ENCODE measurements at places on chromosomes 1 and 21.

- no peak for DNase-seq
These were observed 66.7 kb downstream of the AK5 start for GRCh38 chr1:77348549-77348948.

GRCh38 chr1:17120962-17121837, 1.9 kb upstream of the PADI2 start:
- DNase-seq, result no peak

- DNase-seq, result no peak
These were observed 23.5 kb downstream of the ANGPTL1 start for GRCh38 chr1:178847396-178847849.

DNA sequence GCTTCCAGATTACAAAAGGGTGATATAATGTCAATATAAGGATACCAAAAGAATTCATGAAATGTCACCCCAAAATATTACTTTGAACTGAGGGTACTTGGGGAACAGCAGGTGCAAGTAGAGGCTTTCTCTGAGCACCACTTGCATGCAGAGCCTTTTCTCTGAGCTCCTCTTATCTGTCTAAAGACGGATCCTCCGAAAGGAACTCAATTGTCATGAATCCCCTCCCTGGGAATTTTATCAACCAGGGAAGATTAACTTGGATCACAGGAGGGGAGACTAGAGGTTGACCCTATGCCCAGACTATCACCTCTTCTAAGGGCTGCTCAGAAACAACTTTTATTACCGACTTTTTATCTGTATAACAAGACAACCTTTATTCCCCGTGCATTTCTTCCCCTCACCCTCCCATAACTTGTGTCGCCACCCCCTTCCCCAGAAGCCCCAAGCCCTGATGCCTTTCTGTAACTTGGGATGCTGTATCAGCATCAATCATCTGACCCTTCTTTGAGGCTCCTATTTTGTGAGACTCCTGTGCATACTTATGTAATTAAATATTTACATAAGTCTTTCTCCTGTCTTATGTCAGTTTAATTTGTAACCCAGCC, 94.1 kb downstream of the CACHD1 start:
- no peak for DNase-seq

GRCh38 chr1:147618077-147618569, 52.2 kb downstream of the ACP6 start:
- DNase-seq, result no peak

DNA sequence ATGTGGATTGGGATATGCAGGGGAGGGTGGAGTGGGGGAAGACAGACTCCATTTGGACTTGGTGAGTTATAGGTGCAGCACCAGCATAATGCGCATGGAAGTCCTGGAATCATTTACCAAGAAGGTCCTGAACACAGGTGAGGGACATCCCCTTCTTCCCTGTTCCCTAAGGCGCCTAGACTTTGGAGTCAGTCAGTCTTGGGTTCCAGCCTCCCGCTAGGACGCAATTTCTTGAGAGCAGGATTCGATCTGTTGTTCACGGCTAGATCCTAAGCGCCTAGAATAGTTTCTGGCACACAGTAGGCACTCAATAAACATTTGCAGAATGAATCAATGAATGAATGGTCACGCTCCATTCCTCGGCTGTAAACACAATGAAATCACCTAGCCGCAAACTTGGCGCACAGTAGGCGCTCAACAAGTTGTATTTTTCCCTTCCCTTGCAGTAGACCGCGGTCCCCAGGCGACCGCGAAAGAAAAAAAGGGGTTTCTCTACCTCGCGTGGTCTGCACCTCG, 1.0 kb upstream of the AK4 start:
- DNase-seq, result no peak

- peak; percentile 62 for DNase-seq
These were observed 45.8 kb downstream of the TTC39A start for GRCh38 chr1:51284487-51284954.

DNA sequence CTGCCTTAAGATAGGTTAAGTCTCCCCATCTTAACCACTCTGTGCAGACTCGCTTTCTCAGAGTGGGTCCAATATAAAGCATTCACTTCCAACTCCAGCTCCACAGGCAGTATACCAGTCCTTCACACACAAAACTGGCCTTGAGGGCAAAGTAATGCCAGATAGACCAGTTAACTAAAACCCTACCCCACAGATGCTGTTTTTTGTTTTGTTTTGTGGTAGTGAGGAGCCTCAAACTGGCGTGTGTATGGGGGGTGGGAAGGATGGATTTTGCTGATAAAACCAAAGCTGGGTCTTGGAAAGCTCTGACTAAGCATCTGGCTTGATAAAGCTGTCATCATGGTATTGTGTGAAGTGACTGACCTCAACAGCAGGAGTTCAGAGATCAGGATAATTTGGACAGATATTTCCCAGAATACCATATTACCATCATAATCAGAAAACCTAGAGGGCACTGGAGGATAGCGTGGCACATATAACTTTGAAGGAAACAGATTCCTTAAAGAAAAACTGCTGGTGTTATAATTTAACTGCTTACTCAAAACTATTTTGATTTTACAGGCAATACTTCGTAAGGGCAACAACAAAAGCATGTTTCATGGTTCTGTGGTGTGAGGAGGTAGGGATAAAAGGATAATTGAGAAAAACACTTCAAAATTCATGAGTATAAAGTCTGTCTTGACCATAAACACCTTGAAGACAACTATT, 29.6 kb upstream of the CPLANE2 start:
- no peak for DNase-seq

GRCh38 chr1:161727256-161727924, 6.0 kb downstream of the FCRLB start:
- peak; percentile 26 for DNase-seq

- DNase-seq, result no peak
These were observed 193.6 kb downstream of the RGS7 start for GRCh38 chr1:241163363-241163762.

DNA sequence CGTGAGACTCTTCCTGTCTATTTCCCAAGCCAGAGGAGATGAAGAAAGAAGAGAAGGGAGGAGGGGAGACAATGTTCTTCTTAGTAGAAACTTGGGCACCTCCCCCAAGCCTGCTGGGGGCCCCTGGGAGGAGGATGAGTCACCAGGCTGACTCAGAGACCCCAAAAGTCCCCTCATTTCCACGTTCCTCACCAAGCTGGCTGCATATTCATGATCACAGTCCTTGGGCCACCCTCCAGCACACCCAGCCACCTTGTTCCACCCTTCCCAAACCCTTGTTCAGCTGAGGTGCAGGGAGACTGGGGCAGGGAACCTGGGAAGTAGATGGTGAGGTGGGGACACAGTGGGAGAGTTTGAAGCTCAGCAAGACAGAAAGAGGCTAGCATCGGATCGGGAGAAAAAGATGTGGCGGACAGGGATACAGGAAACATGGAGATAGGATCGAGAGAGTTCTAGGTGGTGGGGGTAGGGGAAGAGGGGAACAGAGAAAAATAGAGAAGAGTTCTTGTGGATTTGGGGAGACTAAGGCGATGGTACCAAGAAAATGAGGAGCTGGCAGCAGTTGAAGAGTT, 712 bp downstream of the RAB13 start:
- DNase-seq, result peak; percentile 46

DNA sequence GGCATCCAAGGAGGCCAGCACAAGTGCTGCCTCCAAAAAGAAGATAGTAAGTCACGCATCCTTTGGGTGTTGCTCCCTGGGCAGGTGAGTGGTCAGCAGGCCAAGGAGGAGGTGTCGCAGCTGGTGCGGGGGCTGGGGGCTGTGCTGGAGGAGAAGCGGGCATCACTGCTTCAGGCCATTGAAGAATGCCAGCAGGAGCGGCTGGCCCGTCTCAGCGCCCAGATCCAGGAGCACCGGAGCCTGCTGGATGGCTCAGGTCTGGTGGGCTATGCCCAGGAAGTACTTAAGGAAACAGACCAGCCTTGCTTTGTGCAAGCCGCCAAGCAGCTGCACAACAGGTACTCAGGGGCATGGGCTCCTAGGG, 4.3 kb downstream of the TRIM46 start:
- no peak for DNase-seq

- DNase-seq, result no peak
These were observed 288.7 kb downstream of the NUF2 start for GRCh38 chr1:163610486-163610885.

DNA sequence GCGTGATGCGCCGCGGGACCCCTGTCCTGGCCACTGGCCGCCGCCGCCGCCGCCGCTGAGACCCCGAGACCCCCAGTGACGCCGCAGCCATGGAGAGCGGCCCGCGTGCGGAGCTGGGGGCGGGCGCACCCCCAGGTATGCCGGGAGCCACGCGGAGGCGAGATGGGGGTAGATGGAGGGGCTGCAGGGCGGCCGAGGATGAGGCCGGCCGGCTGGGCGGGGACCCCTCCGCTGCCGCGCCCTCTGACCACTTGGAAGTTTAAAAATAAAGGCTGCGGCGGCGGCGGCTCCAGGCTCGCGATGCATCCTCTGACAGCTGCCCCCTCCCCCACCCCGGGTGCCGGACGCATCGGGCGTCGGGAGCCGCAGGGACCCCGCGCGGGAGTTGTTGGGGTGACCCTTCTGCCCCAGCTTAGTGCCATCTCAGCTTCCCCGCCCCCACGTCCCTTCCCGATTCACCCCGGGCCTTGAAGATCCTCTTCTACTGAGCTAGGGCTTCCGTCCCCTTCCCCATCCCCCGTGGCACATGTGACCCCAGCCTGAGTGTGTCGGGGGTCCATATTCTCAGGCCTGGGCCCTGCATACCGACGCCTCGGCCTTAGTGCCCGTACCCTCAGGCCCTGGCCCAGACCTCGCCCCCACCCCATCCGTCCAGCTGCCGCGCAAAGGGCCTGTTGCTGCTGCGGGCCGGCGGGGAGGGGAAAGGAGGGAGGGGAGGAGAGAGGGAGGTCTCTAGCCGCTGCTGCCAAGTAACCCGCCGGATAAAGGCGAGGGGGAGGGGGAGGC, 562 bp downstream of the MAP7D1 start:
- DNase-seq, result peak; percentile 65

- DNase-seq, result no peak
These were observed 38.5 kb upstream of the ZBTB40 start for GRCh38 chr1:22412932-22413727.

DNA sequence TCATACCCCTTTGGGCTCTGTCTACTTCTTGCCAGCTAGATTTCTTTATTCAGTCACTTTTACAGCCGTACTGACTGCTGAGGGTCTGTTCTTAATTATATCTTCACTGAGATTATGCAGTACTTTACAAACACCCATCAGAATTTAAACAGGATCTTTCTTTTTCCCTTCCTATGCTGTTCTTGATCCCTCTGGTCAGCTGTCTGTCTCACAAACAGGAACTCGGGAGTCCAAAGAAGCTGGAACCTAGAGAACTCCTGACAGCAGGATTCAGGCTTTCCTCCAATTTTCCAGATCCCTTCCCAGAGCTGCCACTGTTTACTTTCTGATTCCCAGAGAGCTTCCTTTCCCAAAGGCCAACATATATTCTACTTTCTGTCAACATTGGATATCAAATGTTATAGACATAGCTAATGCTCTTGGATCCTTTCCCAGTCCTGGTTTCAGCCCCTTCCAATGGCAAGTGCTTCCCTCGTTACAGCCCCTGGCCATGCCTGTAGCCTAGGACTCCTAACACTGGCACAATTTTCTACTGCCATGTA, 59.5 kb downstream of the ATP2B4 start:
- DNase-seq, result no peak

- DNase-seq, result no peak
These were observed 1.8 kb downstream of the ELAPOR1 start for GRCh38 chr1:109115685-109116084.

GRCh38 chr1:222920169-222920568, 105.3 kb downstream of the DISP1 start:
- DNase-seq, result no peak

- DNase-seq, result no peak
These were observed 13.8 kb downstream of the DSCAM start for GRCh38 chr21:40833184-40833583.
